Muscle of leg (tissue), 16 donors: ENCODE measurements at places on chromosomes 3 and 15.

GRCh38 chr15:96495386-96495785 lies 164.9 kb downstream of the NR2F2 start:
- no peak for DNase-seq

DNA sequence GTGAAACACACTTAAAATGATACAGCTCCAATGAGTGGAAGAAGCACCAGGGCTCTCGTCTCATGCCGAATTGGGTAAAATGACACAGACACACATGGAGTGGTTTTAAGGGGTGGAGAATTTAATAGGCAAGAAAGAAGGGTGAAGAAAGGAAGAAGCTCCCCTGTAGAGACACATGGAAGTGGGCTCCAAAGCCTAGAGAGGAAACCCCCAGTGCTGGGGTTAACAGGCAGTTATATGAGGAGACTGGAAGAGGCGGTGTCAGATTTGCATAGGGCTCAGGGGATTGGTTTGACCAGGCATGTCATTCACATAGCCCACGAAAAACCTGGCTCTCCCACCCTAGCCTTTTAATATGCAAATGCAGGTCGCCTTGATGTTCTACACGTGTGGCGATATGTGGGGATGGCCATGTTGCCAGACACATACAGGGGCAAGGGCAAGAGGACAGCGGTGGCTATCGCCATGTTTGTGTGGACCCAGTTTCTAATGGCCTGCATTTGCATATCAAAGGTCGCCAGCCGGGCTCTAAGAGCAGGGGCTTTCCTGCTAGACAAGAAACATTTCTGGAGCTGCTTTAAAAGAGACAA lies 1.9 kb upstream of the DPH6 start:
- DNase-seq, result no peak

- peak; percentile 93 for DNase-seq
Observed at GRCh38 chr3:11367143-11367693, 95.0 kb downstream of the ATG7 start.

- no peak for DNase-seq
Observed at GRCh38 chr3:50453907-50454306, 49.5 kb downstream of the CACNA2D2 start.

DNA sequence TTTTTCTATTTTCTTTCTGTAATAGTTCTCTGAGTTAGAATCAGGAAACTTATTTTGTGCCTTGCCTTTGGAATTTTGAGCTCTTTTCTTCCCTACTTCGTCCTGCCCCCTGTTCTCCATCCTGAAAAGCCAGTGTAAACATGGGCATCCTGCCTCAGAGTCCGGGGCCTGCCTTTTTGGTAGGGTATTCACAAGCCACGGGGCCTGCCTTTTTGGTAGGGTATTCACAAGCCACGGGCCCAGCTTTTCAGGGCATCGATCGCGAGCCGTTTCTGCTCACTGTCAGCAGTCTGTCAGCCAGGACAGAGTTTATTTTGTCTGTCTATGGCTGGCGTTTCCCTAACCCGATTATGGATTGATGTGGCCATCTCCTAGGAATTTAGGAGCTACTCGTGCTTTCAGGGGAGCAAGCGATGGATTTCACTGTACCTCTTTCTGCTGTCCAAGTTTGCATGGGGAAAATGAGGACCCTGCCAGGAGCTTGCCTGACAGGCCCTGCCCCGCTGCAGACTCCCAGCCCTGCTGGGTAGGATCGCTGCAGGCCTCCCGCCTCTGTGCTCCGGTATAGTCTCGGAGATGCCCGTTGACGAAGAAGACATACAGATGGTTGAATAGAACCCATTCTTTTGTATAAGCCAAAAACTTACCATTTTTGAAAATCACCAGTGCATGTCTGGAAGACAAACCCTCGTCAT lies 12.8 kb downstream of the SYNM start:
- DNase-seq, result no peak

DNA sequence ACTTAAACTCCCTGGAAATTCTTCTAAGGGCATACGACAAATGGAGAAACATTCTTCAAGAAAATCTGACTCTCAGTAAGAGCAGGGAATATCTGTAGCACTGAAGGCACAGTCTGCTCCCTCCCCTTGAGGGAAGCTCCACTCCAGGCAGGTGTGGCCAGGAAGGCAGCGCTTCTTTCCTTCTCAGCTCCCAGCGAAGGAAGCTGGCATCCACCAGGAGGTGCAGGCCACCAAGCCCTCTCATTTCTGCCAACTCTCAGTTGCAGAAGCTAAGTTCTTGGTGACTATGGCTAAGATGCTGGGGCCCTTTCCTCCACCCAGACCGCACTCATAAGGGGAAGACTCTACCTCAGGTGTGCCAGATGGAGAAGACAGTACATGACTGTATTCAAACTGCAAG lies 37.7 kb upstream of the SLC41A3 start:
- no peak for DNase-seq

DNA sequence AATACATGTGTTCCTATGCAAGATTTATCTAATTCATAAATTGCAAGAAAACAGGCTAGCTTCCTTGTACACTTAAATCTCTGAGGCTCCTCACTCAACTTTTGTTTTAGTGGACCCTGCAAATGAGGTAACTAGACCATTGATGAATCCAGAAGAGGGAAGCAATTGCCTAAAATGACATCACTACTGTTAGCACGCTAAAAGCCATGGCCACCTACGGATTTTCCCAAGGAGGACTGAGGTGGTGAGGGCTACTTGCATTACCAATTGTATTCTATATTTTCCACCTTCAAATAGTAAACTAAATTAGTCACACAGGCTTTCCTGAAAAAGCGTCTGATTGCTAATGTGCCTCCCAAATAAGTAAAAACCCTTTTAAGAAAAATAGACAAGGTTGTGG lies 140.7 kb downstream of the GADL1 start:
- no peak for DNase-seq

DNA sequence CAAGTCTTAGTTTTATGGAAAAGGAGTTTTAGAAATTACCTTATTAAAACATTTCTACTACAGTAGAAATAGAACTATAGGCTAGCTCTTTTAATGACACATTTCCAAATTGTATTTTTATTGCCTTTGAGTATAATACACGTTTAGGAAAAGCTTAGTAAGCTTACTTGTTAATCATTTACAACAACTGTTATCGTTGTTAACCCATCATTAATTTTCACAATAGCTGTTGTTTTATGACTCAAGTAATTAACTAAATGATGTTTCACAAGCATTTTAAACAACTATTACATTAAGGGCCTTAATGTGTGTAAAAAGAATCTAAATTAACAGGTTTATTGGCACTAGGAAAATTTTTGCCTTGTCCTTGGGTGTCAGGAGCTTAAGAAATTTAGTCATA lies 120.5 kb upstream of the THRB start:
- no peak for DNase-seq

- DNase-seq, result no peak
Observed at GRCh38 chr3:72567474-72567873, 280.8 kb downstream of the SHQ1 start.

DNA sequence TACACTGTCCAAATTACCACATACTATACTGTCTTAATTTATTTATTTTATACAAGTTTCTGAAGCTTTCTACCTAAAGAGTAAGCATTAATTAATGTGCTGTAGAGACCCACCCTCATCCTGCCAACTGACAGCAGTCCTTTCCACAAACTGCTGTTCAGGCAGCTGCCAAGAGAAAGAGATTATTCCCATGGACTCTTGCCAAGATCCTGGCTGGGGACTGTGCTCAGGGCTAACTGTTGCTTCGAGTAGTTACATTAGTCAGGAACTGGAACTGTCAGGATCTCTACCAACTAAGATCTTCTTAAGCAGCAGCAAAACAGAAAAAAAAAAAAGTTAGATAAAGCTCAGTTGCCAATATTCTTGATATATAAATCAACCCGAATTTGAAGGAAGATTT lies 398.8 kb downstream of the MECOM start:
- peak; percentile 82 for DNase-seq

- no peak for DNase-seq
Observed at GRCh38 chr3:149647285-149647684, 10.5 kb downstream of the WWTR1 start.

GRCh38 chr3:107705046-107705445 lies 182.3 kb downstream of the BBX start:
- DNase-seq, result no peak

- DNase-seq, result no peak
Observed at GRCh38 chr15:70357453-70357852, 259.7 kb upstream of the TLE3 start.

DNA sequence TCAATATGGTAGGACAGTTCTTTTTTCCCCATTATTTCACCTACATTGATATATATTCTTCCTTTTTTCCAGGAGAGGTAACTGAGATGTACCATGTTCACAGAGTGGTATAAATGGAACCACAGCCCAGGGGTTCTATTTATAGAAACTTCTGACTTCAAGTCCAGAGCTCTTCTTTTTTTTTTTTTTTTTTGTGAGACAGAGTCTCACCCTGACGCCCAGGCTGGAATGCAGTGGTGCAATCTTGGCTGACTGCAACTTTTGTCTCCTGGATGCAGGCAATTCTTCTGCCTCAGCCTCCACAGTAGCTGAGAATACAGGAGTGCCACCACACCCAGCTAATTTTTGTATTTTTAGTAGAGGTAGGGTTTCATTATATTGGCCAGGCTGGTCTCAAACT lies 267.1 kb upstream of the TPRG1 start:
- no peak for DNase-seq

DNA sequence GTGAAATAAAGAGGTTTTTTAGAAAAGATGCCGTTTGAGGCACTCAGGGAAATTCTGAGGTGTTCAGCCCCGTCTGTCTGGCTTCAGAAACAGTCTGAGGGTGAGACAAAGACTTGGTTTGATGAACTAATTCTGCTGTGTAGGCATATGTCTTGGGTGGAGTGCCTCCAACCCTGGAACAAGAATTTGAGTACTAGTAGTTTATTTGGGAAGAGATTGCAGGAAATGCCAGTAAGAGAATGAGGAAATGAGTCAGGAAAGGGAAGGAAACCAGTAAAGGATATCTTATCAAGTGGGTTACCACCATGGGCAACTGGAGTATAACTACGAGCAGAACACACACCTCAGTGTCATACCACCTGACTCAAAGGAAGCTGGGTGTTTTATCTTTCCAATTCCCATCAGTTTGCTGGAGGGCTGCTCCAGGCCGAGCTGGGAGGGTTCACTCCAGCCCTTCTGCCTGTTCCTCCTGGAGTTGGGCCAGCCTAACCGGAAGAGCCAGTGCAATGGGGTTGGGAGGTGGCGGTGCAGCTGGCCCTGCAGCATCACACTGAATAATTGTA lies 75.3 kb downstream of the TGFBR2 start:
- peak; percentile 68 for DNase-seq

- DNase-seq, result no peak
Observed at GRCh38 chr15:91553196-91553854, 300.2 kb upstream of the SLCO3A1 start.

DNA sequence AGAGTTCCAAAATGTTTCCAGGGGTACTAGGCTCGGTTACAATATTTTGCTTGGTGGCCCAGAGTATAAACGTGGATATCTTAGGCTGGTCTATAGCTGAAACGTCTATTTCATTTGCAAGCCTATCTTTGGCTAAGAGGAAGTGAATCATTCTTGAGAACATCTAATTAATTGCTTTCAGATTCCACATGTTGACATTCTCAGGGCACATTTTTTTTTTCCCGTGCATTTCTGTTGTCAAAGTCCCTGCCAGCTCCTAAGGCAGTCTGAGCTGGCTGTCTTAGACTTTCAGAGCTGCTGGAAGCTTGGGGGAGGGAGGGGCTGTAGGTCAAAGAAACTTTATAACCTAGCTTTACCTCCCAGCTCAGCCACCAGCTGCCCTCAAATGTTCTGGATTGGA lies 23.2 kb upstream of the LAMP3 start:
- DNase-seq, result no peak

DNA sequence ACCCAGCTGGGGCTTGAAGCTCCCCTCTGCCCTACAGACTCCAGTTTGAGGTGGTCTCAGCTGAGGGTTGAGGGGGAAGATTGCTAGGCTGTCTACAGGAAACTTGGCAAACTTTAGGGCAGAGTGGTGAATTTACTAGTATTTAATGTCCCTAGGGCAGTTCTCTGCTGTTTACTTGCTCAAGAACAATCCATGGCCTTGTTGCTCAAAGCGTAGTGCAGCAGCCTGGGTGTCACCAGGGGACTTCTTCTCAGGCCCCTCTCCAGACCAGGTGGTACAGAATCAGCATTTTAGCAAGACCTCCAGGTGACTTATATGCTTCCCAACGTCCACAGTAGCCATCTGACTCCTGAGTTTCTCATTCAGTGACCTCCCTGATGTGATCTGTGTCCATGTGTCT lies 188.9 kb downstream of the NR1D2 start:
- DNase-seq, result no peak

DNA sequence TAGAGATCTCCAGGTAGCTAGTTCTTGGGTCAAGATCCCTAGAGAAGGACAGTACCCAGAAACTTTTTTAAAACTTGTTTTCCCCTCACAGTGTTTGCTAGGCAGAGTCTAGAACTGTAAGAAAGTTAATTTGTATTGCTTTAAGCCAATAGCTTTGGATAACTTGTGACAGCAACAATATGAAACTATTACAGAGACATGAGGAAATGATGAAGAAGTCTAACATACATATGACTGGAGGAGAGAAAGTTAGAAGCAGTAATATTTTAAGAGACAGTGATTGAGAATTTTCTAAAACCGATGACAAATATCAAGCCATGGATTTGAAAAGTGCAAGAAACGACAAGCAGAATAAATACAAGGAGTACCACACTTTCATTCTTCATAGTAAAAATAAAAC lies 10.0 kb downstream of the HMG20A start:
- no peak for DNase-seq

DNA sequence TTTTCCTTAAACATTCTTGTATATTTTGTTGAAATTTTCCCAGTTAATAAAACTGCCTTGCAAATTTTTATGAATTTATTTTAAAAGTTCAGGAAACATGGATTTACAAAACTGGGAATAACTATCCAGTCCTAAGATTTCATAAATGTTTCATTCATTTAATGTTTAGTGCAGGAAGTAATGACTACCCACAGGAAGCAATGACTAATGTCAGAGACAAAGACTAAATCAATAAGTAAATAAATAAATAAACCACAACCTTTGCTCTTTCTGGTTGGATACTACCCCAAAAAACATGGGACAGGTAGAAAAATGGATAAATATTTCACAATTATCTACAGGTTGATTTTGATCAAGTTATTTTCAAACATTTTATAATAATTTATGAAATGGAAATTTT lies 48.8 kb upstream of the TMCO5A start:
- DNase-seq, result no peak

DNA sequence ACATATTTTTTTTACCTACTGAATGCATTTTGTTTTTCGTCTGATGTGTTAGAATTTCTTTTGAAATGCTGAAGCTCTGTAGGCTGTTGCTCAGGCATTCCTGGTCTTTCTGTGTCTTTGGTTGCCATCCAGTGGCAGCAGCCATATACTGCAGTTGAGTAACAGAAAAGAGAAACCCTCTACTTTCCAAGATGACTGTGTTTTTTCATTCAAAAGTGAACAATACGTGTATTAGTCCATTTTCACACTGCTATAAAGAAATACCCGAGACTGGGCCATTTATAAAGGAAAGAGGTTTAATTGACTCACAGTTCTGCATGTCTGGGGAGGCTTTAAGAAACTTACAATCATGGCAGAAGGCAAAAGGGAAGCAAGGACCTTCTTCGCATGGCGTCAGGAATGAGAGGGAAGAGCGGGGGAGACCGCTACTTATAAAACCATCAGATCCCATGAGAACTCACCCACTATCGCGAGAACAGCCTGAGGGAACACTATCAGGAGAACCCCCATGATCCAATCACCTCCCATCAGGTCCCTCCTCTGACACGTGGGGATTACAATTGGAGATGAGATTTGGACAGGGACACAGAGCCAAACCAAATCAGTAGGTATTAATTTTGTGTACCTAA lies 4.7 kb upstream of the GOLGA8B start:
- DNase-seq, result peak; percentile 69

GRCh38 chr15:101539492-101539891 lies 50.0 kb upstream of the PCSK6 start:
- no peak for DNase-seq
